NCI-H774 (cell line): ENCODE measurements at places on chromosomes 2 and 18.

- DNase-seq = no peak
Measured at GRCh38 chr2:102792568-102793208, 30.9 kb downstream of the TMEM182 start.

DNA sequence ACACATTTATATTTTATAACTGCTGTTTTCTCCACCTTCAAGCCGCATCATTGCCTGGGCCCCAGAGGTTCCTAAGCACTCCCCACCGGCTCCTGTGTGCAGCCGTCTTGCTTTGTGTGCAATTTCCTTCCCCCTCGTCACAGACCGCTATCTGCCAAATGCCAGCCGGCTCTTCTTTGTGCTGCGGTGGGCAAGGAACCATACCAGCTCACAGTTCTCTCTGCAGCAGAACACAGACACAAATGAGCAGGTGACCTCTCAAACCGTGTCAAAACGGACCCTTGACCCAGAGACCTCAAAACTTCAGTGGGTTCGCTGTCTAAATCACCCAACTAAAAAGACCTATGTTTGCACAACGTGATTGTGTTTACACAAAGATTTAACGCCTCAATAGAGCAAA is 58.2 kb downstream of the KLF7 start:
- peak; percentile 41 for DNase-seq

DNA sequence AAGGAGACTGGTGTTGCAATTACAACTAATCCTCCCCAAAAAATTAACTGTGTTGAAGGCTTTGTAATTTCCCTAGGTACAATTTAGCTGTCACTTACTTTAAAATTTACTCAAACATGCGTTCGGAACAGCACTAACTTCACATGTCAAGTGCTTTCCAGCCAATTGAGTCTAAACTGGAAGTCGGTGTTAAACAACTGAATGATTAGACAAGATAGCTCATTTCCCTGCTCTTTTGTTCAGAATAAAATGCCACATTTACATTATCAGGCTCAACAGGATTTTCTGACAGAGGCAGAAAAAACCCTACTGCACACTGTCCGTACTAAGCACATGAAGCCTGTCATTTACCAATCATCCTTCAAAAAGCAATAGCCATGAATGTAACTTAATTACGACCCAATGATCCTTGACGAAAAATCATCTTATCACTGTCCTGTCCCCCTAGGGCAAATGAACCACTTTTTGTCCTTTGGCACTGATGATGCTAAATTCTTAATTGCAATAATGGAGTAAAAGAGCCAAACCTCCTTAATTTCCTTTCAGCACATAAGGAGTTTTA is 56.0 kb downstream of the LRPPRC start:
- DNase-seq = no peak

- DNase-seq = no peak
Measured at GRCh38 chr2:217652761-217653639, 349.8 kb downstream of the TNS1 start.

DNA sequence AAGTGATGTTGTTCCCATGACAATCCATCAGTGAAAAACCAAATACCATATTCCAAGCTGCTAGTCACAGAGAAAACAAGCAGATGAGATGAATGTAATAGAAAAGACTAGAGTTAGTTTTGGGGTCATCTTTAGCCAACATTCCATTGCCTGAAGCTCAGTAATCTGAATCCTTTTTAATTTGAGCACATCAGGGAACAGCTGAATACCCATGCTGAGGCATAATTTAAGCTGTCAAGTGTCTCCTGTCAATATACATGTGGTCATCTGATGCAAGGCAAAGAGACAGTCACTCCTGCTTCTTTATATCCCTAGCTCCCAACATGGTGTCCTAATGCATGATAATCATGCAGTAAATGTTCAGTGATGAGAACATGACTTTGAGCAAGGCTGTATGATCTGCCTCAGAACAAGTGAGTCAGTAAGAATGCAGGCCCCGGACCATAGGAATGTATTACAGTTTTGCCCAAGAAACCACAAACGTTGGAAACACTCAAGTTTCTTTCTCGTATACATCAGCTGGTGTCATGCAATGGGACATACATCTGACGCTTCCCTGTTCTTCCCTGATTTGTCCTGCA is 48.0 kb downstream of the CDK15 start:
- no peak for DNase-seq

GRCh38 chr2:216275890-216276289 is 96.4 kb downstream of the MARCHF4 start:
- DNase-seq = no peak

GRCh38 chr18:80177128-80177527 is 68.1 kb downstream of the ADNP2 start:
- DNase-seq = no peak

GRCh38 chr2:180927030-180927686 is 53.2 kb upstream of the UBE2E3 start:
- no peak for DNase-seq

GRCh38 chr18:25234322-25234639 is 117.7 kb downstream of the ZNF521 start:
- DNase-seq = no peak

GRCh38 chr2:136334967-136335366 is 217.0 kb upstream of the CXCR4 start:
- no peak for DNase-seq

DNA sequence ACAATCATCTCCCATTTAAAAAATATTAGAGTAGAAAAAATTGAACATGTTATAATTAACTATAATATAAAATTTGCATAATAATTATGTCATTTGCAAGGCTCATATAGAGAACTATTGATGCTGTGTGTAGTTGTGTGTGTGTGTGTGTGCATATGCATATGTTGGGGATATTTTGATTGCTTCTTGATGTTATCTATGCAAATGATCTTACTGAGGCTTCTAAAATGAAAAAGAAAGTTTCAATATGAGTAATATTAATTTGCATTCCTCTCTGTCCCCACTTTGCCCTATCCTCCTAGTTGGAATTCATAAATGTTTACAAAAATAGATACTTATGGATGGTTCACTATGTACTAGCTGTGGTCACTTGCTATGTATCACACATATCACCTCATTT is 523.3 kb downstream of the TRIB2 start:
- no peak for DNase-seq

GRCh38 chr18:67417864-67418523 is 98.5 kb downstream of the DSEL start:
- no peak for DNase-seq

DNA sequence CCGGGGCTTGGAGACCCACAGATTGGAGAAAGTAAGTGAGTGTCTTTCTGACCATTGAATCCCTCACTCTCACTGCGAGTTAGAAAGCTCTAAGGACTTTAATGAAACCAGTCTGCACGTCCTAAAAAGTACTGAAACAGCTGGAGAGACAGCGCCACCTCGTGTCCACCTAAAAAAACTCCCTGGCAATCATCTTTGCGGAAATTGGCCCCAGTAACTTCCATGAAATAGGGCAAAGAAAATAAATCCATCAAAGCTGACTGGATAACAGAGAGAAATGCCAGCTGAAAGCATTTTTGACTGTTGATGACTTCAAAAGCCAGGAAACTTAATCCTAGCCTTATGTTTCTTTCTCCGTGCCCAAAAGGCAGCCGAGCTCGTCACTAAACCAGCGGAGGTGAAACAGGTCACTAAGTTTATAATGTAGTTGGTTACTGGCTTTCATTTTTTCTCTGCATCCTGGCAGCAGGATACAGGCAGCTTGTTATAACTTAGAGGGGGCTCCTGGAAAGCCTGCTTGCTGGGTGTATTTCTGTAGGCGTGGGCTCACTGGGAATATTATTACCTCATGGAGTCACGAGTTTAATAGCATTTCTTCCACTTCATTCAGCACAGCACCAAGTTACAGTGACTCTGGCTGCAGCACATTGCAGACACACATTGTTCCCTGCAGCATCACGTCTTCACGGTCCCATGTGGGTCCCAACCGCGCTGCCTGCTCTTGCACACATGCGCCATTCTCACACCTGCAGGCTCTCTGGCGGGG is 266.5 kb downstream of the HRH4 start:
- peak; percentile 58 for DNase-seq

- no peak for DNase-seq
Measured at GRCh38 chr2:85737481-85737880, 16.3 kb upstream of the ATOH8 start.
